ENCODE measurements at places on chromosomes 16 and 17.

- no peak for DNase-seq
These were observed 1.4 kb downstream of the FKBP10 start for GRCh38 chr17:41814195-41814594.

- DNase-seq: peak; percentile 34
These were observed 987 bp downstream of the SLC16A5 start for GRCh38 chr17:75088465-75089417.

- no peak for DNase-seq
These were observed 299.6 kb downstream of the MAP2K4 start for GRCh38 chr17:12320286-12320685.

GRCh38 chr17:5980941-5981340, 89.2 kb upstream of the WSCD1 start:
- no peak for DNase-seq
